NCI-H2081 treated with DMSO at 0.1 percent for 48 hours (cell line): ENCODE measurements at places on chromosomes 3 and 15.

DNA sequence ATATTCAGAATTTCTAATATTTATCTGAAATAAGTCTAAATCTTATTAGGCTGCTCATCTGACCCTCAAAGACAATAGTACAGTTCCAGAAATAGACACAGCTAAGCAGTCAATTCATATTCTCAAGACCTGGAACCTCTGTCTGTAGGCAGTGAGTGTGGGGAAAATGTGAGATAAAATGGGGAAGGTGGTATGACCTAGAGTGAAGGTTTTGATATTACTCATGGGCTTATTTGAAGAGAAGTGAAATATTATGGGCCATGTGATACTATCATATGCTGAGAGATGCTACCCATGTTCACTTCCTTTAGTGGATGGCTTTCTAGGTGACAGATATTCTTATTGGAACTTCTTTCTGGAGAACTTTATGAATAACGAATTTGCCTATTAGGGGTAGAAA, 33.5 kb downstream of the TGFBR2 start:
- DNase-seq = no peak

DNA sequence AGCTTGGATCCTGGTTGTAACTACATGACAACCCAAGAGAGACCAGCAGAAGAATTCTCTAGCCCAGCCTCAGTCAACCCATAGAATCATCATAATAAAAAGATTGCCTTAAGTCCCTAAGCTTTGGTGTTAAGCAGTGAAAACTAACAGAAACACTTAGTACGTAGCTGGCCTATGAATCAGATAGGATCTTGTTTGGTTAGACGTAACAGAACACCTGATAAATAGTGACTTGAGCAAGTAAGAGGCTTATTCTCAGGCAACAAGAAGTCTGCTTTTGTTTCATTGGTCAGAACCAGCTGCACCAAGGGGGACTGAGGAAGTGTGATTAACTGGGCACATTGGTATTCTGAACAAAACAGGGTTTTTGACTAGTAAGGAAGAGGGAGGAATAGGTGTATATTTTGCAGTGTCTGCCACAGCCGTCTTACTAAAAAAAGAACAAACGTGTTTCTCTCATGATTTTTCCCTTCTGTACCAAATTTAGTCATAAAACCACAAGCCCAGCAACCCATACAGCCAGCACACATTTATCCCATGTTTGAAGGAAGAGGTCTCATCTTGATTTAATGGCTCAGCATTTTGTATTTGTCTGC, 53.3 kb upstream of the GLCE start:
- DNase-seq = no peak

DNA sequence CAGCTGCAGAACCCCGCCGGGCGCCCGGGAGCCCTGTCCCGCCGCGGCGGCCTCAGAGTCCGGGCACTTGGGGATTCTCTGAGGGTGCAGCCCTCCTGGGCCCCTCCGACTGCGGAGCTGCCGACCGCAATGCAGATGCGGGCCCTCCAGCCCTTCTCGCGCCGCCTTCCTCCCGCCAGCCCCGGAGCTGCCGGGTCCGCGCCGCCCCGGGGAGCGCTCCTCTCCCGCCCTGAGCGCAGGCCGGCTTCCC, 320 bp upstream of the ACAN start:
- no peak for DNase-seq

GRCh38 chr3:58288011-58288728, 17.9 kb upstream of the RPP14 start:
- DNase-seq = no peak

- no peak for DNase-seq
Measured at GRCh38 chr15:70281261-70281810, 183.6 kb upstream of the TLE3 start.

- no peak for DNase-seq
Measured at GRCh38 chr15:82894971-82895520, 57.5 kb downstream of the HOMER2 start.

DNA sequence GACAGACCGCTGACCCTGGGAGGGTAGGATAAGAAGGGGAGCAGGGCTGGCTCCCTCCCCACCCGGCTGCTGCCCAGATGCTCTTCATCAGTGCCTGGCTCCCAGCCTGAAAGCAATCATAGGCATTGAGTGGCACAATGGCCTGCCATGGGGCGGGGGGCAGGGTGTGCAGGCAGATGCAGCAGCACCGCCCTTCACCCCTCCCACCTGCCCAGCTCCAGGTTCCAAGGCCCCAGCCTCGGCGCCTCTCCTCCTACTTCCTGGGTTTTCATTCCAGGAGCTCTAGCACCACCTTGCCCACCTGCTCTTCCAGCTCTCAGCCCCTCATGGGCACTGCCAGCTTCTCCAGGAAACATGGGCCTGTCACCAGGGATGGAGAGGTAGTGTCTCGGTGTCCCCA, 101.7 kb downstream of the MEGF11 start:
- DNase-seq = peak; percentile 86
